Upper lobe of left lung (tissue), 6 donors: ENCODE measurements at places on chromosomes 6 and 20.

DNA sequence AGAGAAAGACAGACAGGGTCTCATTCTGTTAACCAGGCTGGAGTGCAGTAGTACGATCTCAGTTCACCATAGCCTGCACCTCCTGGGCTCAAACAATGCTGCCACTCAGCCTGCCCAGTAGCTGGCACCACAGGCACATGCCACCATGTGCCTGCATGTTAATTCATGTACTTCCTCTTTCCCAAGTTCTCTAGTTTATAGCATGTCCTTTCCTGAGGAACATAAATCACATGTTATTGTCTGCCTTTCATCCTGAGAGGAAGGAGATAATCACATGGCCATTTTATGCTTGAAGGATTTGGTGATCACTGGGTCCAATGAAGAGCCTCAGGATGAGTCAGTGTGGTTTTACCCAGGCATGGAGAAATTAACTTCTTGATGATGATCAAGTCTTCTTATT is 47.9 kb downstream of the COL11A2 start:
- DNase-seq: peak; percentile 36

- no peak for DNase-seq
These were observed 115.7 kb upstream of the RALGAPA2 start for GRCh38 chr20:20827992-20828597.

GRCh38 chr6:143863771-143864170 is 503 bp upstream of the ZC2HC1B start:
- no peak for DNase-seq

GRCh38 chr6:12886961-12887775 is 170.6 kb downstream of the PHACTR1 start:
- no peak for DNase-seq

DNA sequence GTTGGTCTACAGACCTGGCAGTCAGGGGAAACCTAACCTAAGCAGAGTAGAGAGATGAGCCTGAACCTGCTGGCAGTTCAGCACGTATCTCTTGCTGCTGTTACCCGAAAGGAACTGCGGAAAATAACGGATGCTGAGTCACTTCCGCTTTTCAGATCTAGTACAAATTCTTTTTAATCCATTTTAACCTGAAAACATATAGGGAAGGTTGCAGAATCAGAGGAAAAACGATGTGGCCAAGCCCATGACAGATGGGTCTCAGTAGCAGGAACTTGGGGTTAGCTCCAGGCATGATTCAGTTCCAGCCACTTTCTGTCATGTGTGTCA is 351.9 kb upstream of the PRND start:
- DNase-seq: peak; percentile 21

DNA sequence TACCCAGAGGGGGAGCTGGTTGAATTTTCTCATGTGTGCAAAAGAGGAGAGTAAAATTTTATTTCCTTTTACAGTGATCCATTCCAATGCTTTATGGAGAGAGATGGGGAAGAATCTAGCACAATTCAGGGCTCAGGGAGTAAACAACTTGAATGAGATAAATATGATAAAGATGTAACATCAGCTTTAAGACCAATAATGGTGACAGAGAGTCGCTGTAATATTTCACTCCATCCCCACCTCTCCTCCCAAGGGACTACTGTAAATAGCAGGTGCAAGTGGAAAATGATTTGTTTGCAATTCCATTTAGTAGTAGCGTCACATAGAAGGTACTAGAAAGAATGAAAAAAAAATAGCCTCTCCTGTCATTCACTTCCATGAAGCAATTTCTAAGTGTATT is 4.8 kb downstream of the CRISP3 start:
- DNase-seq: no peak

DNA sequence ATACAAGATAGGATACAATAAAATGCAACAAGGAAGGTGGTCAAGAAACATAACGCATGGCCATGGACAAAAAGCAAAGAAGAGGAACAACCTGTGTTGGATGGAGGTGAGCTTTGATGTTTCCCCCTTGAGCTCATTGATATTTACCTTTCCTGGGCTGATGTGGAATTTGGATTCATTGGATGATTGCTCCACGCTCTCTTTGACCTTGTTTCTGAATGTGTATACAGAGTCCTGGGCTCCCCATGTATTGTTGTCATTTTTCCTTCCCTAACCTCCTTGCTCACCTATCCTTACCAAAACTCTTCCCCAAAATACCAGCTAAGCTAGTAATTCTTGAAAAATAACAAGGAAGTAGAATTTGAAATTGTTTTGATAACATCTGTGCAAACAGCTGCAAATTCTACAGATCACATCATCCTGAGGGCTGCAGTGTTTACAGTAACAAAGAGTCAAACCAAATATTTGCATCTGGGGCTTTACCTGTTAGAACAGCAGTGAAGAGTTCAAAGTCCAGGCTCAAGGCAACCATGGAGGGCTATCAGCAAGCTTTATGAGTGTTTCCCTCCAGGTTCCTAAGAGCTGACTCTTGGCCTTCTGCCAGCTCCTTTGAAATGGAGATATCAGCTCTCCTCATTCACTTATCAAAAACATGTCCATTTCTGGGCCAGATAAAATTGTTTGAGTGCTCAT is 214.3 kb upstream of the MARCKS start:
- DNase-seq: peak; percentile 56

DNA sequence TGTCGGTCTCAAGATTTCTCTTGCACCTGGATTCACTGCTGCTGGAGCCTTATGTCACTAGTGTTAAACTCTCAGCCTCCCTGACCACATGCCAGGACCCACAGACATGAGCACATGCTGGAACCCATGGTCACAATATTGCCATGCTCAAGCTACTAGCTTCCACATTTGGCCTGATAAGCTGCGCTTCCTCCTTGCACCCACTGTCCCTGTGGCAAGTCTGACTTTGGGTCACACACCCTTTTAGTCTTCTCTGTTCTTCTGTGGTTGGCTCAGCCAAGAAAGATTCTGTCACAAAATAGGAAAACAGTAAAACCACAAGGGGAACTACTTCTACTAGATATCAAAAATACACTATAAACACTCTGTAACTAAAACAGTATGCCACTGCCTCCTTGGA is 68.9 kb upstream of the HDAC2 start:
- DNase-seq: no peak

- no peak for DNase-seq
These were observed 32.8 kb upstream of the SMIM8 start for GRCh38 chr6:87289571-87289970.

DNA sequence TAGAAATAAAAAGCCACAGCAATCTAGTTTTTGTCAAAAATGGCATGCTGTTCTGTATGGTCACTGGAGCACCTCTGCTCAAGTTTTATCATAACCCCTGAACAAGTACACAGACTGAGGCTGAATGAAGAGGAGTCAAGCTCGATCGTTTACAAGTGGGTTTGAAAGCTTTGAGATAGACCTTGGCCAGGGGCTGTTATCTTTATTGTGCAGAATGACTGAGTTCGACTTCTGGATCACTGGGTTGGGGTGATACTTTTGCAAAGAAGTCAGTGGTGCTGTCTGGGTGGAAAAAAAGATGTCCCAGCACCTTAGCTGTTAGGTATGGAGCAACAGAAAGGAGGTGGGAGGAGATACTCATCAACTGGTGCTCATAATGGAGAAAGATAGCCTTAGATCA is 446.0 kb downstream of the HACE1 start:
- DNase-seq: no peak

DNA sequence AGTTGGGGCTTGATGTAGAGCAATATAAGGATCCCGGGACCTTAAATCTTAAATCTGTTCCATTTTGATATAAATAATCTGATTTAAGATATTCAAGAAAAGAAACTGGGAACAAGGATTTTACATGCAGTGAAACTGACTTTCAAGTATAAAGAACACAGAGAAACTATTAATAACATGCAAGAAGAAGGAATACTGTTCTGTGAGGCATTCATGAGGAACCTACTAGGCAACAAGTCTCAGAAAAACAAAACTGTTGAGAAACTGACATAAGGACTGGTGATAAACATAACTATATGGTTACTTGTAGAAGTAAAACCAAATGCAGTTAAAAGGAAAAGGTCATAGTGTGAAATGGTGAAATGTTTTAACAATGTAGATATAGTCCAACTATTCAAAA is 15.8 kb downstream of the HDDC2 start:
- no peak for DNase-seq

GRCh38 chr6:106743612-106744011 is 114.2 kb downstream of the QRSL1 start:
- DNase-seq: no peak

- peak; percentile 42 for DNase-seq
These were observed 30.8 kb downstream of the SF3B5 start for GRCh38 chr6:144064402-144065212.

DNA sequence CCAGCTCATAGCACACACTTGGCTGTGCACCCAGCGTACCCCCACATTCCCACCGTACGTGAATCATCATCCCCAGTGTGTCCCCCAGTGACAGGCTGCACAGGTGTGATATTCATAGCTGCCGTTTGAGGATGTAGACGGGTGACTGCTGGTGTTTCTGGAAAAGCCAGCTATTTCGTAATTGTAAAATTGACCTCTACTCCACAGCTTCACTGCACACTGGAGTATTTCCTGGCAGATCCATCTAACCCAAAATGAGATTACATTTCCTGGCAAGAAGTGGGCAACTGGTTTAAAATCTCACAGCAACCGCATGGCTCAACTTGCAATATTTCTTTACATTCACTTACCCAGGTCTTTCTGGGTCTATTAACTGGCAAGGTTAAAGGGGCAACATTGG is 30.3 kb downstream of the CD83 start:
- no peak for DNase-seq

- no peak for DNase-seq
These were observed 18.3 kb downstream of the KIAA1586 start for GRCh38 chr6:57064809-57065208.

DNA sequence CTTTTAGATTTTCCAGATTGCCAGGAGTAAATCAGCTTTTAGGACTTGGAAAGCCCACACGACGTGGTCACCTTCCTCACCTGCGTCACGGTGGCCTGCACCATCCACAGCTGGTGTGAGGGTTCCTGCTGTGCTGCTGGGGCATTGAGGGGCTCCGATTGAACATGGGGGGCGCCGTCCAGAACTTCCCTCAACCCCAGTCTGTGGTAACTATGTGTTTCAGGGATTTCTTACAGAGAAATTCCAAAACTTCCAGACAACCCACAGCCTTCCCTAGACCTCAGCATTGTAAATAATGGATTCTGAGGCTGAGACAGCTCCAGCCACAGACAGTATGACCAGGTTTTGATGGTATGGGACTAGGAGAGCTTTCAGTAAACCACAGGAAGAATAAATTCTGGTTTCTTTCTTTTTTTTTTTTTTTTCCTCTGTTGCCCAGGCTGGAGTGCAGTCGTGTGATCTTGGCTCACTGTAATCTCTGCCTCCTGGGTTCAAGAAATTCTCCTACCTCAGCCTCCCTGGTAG is 46.7 kb upstream of the IRF4 start:
- peak; percentile 42 for DNase-seq

DNA sequence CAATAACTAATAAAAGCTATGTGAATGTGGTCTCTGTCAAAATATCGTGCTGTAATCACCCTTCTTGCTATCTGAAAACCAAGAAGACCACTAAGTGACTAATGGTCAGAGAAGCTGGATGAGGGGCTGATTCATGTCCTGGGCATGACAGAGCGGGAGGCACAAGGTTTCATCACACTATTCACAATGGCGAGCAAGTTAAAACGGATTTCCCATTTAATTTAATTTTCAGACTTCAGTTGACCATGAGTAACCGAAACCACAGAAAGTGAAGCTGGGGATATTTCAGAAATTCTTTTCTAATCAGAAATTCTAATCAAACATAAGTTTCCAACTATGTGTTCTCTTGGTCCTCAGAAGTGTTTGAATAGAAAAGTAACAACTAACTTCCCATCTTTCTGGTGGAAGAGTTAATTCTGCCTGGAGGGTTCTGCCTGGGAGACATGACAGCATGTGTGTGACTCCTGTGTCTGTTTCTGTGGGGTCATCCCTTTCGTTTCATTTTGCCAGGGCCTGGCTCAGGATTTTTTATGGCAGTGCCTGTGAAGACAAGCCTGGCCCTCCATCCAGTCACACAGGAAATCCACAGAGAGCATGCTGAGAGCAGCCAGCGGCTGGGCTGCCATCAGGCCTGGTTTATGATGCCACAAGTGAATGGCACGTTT is 98.9 kb downstream of the FAM120B start:
- no peak for DNase-seq

GRCh38 chr6:148293181-148293995 is 49.2 kb upstream of the SASH1 start:
- DNase-seq: no peak

GRCh38 chr20:44810061-44810390 is 320 bp downstream of the RIMS4 start:
- DNase-seq: peak; percentile 69

DNA sequence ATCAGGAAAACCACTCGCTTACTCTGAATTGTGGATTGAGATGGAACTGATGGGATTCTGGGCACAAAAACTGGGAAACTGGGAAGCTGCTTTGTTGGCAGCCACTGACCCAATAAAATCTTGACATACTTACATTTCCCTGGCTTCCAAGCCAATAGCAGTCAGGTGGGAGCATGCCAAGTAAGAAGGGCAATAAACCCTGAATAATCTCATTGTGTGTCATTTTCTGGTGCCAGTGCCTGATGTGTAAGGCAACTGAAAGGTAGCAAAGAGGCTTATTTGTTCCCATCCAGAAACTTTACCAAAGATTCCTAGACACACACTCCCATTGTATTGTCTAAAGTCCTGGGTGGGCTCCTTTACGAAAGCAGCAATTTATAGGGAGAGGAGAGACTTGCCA is 93.2 kb downstream of the TBX18 start:
- DNase-seq: no peak

DNA sequence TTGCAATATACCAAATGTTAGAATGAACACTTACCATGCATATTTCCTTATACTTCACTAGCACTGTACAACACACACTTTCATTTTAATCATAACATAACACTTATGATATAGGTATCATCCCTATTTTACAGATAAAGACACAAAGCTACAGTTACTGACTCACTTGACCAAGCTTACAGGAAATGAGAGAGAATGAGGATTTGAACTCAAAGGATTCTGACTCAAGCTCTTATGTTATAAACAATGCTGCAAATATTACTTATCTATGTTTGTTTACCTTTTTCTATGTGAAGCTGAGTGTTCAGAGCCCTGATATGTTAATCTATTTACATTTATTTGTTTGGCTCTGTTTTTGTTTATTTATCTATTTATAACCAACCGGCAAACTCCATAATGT is 245.4 kb downstream of the PTPRK start:
- no peak for DNase-seq

DNA sequence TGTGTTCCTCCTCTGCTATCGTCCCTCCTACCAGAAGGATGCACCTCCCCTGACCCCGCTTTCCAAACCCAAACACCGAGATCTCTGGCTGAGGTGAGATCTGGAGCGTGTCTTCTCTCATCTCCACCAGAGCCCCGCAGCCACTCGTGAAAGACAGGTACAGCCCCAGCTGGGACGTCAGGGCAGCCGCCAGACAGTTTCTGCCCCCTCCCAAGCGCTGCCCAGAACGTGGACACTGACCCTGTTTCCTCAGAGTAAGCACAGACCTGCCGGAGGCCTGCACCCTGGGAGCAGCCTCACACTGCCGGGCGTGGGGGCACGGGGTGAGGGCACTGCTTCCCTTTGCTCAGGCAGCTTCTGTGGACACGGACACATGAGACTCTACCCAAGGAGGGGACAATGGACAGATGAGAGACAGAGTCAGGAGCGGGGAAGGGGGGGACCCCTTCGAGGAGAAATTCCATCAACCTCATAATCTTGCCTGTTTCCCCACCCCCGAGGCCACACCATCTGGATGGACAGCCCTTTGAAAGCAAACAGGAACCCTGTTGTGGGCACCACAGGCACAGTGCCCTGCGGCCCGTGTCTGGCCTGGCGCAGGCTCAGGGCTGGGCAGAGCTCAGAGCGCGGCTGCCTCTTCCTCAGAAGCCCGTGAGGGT is 210.6 kb downstream of the DLL1 start:
- DNase-seq: peak; percentile 72
